Inflammatory macrophage treated with lipopolysaccharide for 1 hour (primary cell): ENCODE measurements at places on chromosomes 6 and 20.

DNA sequence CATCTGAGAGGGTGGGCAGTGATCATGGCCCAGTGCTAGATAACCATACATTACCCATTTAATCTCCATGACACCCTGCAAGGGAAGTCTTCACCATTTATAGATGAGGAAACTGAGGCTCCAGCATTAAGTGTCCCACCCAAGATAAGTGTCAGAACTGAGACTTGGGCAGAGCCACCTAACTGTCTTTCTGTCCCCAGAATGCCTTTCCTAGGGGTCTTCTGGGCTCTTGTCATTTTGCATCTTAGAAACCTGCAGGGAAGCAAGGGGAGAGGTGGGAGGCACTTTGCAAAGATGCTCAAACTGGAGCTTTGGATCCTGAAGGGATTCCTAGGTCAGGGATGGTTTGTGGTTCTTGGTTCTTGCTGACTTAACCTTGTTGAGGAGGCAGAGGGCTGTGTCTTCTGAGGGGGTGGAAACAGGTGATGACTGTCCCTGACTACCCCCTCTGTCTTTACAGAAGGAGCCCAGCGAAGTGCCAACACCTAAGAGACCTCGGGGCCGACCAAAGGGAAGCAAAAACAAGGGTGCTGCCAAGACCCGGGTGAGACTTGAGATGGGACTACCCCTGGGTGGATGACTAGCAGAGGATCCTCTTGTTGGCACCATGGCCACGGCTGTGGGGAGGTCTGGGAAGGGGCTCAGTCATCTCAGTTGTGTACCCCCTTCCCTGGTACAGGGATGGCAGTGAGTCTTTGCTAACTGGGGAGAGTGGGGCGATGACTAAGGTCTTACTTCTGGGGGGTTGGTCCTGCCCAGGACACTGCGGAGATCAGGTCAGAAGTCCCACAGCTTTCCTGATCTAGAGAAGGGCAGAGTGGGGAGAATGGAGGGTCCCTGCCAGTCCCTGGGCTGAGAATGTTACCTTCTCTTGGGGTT is 5.8 kb downstream of the HMGA1 start:
- DNase-seq: no peak

- DNase-seq: peak; percentile 63
Measured at GRCh38 chr6:110938171-110938570, 20.3 kb upstream of the GTF3C6 start.

- DNase-seq: peak; percentile 60
Measured at GRCh38 chr20:35207950-35208611, 18.4 kb upstream of the MMP24 start.

DNA sequence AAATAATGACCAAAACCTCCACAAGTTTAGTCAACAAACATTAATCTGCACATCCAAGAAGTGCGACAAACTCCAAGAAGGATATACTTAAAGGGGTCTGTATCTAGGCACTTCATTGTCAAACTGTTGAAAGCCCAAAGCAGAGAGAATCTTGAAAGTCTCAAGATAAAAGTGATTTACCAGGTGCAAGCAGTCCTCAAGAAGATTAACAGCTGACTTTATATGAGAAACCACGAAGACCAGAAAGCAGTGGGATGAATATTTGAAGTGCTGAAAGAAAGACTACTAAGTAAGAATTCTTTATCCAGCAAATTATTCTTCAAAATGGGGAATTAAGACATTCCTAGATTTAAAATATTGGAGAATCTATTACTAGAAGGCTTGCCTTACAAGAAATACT is 58.4 kb upstream of the BLCAP start:
- no peak for DNase-seq

DNA sequence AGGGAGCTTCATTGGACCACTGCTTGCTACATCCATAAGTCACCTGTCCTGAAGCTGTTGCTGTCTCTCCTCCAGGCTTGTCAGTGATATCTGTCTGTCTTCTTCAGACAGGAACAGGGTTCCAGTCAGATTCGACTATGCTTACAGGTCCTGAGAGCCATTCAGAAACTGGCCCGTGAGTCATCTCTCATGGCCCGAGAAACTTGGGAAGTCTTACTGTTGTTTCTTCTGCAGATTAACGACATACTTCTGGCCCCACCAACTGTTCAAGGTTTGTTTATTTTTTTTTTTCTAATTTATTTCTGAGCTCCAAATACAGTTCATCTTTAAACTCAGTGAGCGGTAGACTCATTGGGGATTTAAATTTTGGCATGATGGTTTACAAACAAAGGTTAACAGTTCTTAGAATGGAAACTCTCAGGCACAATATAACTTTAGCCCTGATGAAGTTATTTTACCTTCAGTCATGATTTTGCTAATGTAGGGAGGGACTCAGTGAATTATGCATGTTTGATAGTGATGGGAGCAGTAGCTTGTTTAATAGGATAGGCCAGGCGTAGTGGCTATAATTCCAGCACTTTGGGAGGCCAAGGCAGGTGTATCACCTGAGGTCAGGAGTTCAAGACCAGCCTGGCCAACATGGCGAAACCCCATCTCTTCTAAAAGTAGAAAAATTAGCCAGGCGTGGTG is 24.7 kb downstream of the RALGAPB start:
- no peak for DNase-seq
